Astrocyte of the hippocampus (primary cell): ENCODE measurements at places on chromosomes 1 and 21.

- no peak for DNase-seq
These were observed 109.2 kb downstream of the FAM78B start for GRCh38 chr1:166057650-166058049.

DNA sequence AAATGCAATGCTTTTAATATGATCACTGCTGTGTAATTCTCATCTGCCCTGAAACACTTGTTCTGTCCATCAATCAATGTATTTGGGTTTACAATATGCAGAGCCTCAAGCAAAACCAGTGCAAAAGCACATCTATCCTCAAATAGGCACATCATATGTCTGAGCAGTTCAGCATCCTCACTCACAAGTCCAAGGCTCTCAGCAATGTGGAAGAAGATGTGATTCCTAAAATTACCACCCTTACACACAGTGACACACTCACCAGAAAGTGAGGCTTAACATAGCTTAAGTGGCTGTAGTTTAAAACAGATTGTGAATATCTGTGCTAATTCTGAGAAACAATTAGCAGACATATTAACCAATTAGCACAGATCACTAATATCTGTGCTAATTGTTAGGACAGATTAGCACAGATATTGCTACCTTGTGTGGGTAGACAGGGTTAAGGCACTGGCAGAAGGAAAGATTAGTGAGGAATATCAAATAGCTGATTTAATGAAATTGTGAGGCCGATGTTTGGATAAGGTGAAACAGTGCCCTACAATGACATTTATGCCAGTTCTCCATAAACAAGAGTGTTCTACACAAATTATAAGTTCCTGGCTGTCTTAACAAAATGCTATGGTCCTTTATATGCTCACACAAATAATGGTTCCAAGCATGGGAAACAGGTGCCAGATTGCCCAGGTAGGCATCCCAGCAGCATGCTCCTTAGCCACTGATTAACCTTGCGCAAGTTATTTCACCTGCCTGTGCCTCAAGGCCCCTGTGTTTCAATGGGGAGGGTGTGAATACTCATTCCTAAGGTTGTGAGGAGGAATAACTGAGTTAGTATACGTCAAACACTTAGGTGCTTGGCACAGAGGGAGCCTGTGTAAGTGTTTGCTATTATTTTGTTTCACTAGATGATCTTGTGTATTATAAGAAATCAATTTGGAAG is 41.7 kb downstream of the MRPL39 start:
- DNase-seq: no peak

DNA sequence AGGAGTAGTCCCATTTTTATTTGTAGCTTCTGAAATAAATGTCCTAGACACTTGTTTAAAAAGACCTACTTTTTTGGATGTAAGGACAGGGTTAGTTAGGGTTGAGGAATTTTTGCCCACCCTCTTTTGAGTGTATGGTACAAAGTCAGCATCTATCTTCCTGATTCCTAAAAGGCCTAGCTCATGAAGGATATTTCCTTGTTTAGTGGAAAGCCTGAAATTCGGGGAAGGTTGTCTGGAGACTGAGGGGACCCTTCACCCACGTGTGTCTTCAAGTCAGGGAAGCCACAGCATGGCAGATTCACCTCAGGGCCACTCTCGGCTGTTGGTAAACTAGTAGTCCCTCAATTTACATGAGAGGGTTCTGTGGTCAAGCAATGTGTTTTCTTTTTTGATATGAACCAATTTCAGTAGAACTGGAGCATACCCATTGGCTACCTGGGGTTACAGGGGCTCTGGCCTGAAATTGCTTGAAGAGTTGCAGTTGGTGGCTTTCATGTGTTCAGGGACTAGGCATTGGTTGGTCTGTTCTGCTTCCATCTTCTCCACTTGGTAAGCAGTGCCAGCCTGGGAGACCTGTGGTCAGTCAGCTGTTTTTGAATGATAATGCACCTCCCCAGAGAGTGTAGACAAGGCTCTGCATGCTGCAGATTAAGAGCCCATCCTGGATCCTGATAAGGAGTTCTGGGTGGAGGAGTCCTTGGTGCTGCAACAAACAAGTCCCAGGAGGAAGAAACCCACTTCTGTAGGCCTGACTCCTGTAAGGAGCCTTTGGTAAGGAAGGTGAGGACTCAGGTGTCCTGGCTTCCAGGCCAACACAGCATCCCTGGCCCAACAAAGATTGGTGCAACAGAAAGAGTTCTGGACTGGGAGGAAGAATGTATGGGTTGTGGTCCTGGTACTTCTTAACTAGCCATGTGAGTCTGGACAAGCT is 6.3 kb downstream of the BTG2 start:
- DNase-seq: no peak

DNA sequence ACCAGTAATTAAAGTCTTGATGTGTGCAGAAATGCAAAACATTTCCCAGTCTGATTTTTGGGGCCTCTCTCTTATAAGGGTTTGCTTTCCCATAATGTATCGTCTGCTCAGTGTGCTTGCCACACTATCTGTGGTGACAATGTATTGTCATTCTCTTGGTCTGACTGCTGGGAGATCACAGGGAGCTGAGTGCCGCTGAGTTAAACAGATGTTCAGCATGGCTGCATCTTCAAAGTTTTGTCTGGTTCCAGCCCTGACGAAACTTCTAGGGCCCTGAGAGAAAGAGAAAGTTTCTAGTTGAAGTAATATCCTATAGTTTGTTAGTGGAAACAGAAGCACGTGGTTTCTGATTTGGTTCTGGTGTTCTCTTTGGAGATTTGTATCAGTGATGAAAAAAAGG is 42.6 kb downstream of the DNM3 start:
- DNase-seq: no peak

- DNase-seq: peak; percentile 87
These were observed 1.2 kb downstream of the GBP5 start for GRCh38 chr1:89271341-89272015.
